ENCODE measurements at places on chromosomes 4 and X.
A peak's percentile ranks its signal among the peaks of the same experiment; 100 is the strongest.

DNA sequence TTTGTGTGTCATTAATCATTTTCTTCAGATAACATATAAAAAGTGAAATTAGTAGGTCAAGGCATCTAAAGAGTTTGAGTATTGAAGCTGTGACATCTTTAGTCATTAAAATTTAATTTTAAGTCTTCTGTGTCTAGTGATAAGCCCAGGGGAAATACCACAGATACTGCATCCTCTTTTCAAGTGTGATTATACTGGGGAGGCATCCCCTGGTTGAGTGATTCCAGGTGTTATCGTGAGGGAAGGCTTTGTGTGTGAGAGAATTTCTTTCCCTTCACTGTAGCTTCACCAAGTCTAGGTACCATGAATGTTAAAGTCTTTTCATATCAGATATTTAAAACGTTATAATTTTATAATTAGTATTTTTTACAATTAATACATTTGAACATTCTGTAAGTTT is 193.4 kb downstream of the FRAS1 start:
- no peak for DNase-seq

- no peak for DNase-seq
Observed at GRCh38 chr4:128315756-128316520, 28.3 kb upstream of the PGRMC2 start.

DNA sequence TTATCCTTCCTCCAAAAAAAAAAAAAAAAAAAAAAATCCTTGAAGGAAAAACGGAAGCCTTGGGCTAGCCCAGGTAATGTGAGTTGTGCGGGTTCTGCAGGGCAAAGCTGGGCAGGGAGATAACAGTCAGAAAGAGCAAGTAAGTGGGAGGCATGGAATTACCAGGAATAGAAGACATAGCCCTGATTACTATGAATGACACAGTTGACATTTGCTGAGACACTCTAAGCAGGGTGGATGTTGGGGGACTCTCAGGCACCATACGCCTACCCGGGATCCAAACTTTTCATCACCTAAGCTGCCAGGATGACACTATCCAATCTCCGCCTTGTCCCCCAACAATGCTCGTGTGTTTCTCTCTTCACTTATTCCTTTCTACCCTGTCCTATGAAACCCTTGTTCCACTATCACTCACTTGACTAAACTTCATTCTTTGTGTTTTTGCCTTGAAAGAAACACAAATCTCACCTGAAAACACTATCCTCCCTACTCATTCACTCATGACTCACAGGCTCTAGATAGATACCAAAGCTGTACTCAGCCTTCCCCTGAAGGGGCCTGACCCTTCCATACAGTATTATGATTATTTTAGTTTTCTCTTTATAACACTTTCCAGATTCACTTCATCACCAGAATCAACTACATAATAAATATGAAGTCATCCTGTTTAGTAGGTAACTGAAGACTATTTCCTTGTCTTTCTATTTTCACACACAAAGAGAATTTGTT is 158.4 kb downstream of the INPP4B start:
- no peak for DNase-seq

DNA sequence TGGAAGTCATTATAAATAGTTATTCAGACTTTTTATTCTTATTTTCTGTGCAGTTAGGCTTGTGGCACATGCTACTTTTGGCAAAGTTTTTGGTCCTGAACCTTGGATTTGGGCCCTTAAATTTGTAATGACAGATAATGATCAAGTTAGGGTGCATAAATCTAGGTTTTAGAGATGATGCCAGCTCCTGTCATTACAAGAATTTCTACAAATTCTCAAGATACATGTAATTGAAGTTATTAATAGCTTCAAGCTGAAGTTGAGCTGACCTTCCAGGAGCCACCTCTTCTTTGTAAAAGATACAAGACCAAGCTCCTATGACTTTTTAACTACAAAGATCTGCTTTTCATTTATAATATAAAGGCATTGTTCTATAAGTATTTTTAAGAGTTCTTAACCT is 255.6 kb upstream of the UGT8 start:
- no peak for DNase-seq

GRCh38 chr4:173696011-173696410 is 166.0 kb upstream of the HAND2 start:
- DNase-seq, result no peak

GRCh38 chr4:121900132-121900983 is 30.1 kb upstream of the BBS7 start:
- no peak for DNase-seq

GRCh38 chr4:164906368-164906767 is 29.4 kb downstream of the APELA start:
- DNase-seq, result no peak

DNA sequence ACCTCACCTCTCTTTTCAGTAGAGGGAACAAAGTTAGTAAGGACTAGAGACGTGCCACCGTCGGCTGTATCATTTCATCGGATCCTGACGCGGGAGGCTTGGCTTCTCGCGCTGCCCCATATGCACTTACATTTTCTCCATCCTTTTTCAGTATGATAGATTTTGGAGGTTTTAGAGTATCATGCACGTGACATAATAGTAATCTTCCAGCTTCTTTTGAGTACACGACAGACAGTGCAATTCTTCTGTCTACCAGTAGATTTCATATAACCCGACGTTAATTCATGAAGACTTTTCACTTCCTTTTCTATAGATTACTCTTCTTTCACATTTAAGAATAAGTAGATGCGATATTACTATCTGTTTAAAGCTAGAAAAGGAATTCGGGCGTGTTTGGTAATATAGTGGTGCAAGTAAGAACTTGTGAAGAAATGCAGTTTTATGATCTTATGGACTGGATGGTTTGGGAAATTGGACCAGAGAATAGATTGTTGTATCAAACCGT is 1.0 kb downstream of the CDS1 start:
- DNase-seq, result no peak

DNA sequence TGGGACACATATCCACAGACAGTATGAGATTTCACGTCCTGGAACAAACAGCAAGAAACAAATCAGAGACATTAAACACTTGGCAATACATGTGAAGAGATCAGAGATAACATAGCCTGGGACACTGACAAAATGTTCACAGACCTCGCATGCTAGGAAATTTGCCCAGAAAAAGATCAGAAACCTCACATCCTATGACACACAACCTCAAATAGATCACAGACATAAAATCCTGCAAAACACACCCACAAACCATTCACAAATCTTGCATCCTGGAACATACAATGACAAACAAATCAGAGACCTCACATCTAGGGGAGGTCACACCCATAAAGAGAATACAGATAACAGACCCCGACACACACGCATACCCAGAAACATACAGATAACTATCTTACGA is 18.0 kb downstream of the SUV39H1 start:
- DNase-seq, result no peak

DNA sequence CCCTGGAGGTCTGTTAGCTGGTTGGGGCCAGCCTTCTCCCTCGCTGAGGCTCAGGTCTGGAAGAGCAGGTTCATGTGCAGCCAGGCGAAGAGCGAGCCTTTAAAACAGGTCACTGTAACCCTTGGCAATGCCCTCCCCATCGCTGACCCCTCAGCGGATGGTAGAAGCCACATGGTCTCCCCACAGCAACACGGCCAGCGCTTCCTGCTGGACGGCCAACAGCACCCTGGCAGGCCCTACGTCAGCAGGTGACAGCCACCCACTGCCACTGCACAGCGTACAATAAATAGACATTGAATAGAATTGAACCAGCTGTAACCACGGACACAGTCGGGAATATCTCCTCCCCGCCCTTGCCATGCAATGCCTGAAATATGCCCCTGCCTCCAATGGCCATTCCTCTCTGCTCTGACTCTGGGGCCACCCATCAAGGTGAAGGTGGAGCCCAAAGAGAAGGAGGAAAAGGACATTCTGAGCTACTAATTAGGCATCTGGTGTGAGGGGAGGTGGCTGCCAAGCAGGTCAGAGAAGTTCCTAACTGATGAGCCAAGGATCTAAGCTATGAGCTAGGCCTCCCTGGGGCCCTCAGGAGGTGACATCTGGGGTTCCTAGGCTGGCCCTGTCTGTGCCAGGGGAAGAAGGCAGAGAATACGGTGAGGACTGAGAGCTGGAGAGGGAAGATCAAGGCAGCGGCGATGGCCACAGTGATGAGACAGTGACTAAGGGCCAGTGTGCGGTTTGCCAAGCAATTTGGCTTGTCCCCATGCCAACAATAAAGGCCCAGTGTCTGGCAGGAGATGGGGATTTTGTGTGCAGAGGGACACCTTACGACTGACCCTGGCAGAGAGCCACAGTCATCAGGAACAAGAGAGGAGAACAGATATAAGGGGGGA is 202.3 kb downstream of the BCOR start:
- DNase-seq, result no peak

- DNase-seq, result no peak
Observed at GRCh38 chrX:38970074-38970473, 168.8 kb downstream of the MID1IP1 start.

GRCh38 chr4:7214359-7214758 is 22.0 kb downstream of the SORCS2 start:
- DNase-seq, result no peak

GRCh38 chr4:1193206-1194009 is 21.0 kb upstream of the SPON2 start:
- no peak for DNase-seq

DNA sequence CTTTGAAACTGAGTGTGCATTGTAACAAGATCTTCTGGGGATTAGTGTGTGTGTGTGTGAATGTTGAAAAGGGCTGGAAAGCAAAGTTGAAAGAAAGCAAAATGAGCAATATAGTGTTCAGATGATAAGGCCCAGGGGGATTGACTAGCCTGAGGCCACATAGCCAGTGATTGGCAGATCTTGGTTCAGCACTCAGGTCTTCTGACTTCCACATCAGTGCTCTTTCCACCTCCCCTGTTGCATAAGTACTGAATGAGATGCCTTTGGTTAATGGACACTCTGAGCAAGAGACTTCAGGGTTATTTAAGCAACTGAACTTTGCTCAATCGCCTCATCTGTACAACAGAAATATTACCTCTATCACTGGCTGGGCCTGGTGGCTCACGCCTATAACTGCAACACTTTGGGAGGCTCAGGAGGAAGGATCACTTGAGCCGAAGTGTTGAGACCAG is 120.4 kb downstream of the TMEM164 start:
- no peak for DNase-seq

GRCh38 chr4:102219129-102219528 is 126.2 kb downstream of the SLC39A8 start:
- no peak for DNase-seq

- no peak for DNase-seq
Observed at GRCh38 chrX:144849141-144849540, 398.2 kb upstream of the SPANXN1 start.

GRCh38 chr4:23932901-23933308 is 43.1 kb upstream of the PPARGC1A start:
- DNase-seq, result no peak

DNA sequence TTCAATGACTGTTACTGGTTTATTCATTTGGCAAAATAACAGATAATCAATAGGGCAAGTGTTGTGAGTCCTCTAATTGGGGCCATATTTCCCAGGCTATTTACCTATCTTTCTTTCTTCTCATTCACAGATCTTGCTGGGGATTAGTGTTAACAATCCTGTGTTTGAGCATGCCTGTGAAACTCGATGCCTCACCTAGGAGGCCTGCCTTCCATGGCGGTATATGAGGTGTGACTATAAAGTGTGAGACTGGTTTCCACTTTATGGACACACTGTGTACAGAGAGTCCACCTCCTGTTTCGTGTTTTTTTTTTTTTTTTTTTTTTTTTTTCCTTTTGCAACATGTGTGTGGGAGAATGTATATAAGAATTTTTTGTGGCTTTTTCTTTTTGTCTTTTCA is 199.3 kb downstream of the BMPR1B start:
- DNase-seq, result no peak

GRCh38 chr4:113455061-113455460 is 306.5 kb downstream of the CAMK2D start:
- no peak for DNase-seq

DNA sequence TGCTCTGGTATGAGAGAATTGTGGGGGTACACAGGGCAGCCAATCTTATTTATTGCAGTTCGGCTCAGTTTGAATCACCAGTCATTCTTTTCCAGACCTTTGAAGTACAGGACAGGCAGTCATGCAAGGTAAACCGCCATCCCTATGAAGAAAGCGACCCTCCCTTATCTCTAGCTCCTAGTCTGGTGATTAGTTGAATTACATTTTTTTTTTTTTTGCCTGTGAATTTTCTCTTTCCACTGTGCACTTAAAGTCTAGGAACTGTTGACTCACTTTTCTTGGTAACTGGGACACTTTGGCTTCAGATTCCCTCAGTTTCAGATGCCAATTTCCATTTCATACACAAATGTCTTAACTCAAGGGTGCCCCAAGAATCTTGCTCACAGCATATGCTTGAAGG is 82.4 kb upstream of the FAM9C start:
- DNase-seq, result no peak

- no peak for DNase-seq
Observed at GRCh38 chr4:174595141-174595929, 73.0 kb upstream of the HPGD start.

- no peak for DNase-seq
Observed at GRCh38 chr4:141657550-141658250, 21.3 kb downstream of the IL15 start.

- DNase-seq, result no peak
Observed at GRCh38 chr4:21830272-21830671, 118.3 kb downstream of the KCNIP4 start.

- DNase-seq, result no peak
Observed at GRCh38 chr4:181909368-181909767, 333.8 kb upstream of the TENM3 start.

- no peak for DNase-seq
Observed at GRCh38 chrX:103275947-103276567, 493 bp downstream of the TCEAL5 start.

GRCh38 chr4:26127851-26128337 is 192.9 kb upstream of the RBPJ start:
- peak; percentile 51 for DNase-seq

- no peak for DNase-seq
Observed at GRCh38 chr4:151804821-151805220, 44.0 kb upstream of the GATB start.

DNA sequence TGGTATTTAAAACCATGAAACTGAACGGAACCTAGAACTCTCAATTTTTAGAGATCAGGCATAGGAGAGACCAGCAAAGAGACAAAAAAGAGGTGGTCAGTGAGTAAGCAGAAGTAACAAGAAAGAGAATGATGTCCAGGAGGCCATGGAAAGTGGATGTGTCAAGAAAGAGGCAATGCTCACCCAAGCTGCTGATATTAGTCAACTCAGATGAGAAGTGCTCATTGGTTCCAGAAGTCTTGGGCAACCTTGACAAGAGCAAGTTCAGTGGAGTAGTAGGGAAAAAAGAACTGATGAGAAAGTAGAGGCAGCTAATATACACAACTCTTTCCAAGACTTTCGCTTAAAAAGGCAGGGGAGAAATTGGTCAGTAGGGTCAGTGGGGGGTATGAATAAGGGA is 23.0 kb upstream of the CCDC149 start:
- DNase-seq, result no peak

GRCh38 chr4:87130985-87131703 is 89.3 kb downstream of the KLHL8 start:
- DNase-seq, result no peak

DNA sequence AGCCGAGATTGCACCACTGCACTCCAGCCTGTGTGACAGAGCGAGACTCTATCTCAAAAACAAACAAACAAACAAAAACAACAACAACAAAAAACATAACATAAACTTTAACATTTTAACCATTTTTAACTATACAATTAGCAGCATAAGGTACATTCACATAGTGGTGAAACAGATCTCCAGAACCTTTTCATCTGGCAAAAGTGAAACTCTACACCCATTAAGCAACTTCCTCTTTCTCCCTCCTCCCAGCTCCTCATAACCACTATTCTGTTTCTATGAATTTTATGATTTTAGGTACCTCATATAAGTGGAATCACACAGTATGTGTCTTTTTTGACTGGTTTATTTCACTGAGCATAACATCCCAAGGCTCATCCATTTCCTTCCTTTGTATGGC is 103.6 kb downstream of the FAM13A start:
- no peak for DNase-seq

Measured in lower lobe of right lung (tissue), 2 donors.